ENCODE measurements at places on chromosomes 4 and X.

- H3K27ac ChIP-seq, result no peak overlapping the region
- H3K4me3 ChIP-seq, result no peak overlapping the region
- DNase-seq, result no peak
- no peaks in the 10 kb centered on the region for H3K36me3 ChIP-seq
- no peaks in the 10 kb centered on the region for H3K4me1 ChIP-seq
Measured at GRCh38 chr4:36133086-36133485, 111.2 kb downstream of the ARAP2 start.

- DNase-seq, result peak; percentile 55
- no peaks in the 10 kb centered on the region for H3K36me3 ChIP-seq
- no peaks in the 10 kb centered on the region for H3K27me3 ChIP-seq
Measured at GRCh38 chr4:79917246-79917645, 155.8 kb downstream of the ANTXR2 start.

DNA sequence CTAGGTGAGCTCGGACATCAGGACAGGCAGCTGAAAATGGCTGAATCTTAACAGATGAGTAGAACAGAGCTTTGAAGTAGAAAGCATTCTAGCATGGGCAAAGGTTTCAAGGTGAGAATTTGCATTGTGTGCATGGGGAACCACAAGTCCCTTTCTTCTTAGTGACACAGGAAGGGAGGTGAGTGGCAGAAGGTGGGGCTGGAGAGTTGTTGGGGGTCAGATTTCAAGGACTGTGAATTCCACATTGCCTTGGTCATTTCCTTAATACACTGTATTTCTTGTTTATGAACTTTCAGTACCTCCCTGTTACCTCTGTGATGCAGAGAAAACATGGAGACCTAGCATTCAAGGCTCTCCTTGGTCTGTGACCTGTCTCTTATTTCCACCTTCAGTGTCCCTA is 4.1 kb downstream of the APEX2 start:
- no peak overlapping the region for H3K4me3 ChIP-seq
- H3K4me1 ChIP-seq, result peaks cover 23% of the 10 kb centered on the region
- H3K27me3 ChIP-seq, result no peaks in the 10 kb centered on the region
- DNase-seq, result no peak
- no peak overlapping the region for H3K27ac ChIP-seq
- H3K36me3 ChIP-seq, result peaks cover 26% of the 10 kb centered on the region

DNA sequence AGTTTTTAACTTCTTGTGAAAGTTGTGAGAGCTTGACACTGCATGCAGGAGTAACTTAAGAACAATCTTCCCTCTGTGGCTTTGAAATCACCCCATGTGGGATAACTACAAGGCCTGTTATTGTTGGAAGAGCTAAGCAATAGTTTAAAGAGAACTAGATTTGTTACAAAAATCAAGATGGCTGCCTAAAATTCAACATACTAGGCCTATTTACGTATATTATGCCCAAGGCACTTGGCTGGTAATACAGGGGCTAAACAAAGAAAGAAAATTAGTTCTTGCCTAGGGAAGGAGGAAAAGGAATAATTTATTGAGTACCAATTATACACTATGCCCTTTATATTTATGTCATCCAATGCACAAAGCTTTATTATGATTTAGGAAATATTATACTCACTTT is 36.1 kb downstream of the DMD start:
- H3K4me3 ChIP-seq, result no peak overlapping the region
- no peak for DNase-seq

- no peaks in the 10 kb centered on the region for H3K36me3 ChIP-seq
- no peak overlapping the region for H3K4me3 ChIP-seq
- peak; percentile 24 for DNase-seq
- no peaks in the 10 kb centered on the region for H3K27me3 ChIP-seq
- H3K27ac ChIP-seq, result peak overlapping the region; percentile 56
Measured at GRCh38 chr4:169658975-169659715, 38.8 kb downstream of the CLCN3 start.

- DNase-seq, result peak; percentile 21
- no peaks in the 10 kb centered on the region for H3K27me3 ChIP-seq
- H3K36me3 ChIP-seq, result peaks cover 10% of the 10 kb centered on the region
- H3K27ac ChIP-seq, result no peak overlapping the region
Measured at GRCh38 chr4:140675599-140676231, 80.5 kb downstream of the TBC1D9 start.

DNA sequence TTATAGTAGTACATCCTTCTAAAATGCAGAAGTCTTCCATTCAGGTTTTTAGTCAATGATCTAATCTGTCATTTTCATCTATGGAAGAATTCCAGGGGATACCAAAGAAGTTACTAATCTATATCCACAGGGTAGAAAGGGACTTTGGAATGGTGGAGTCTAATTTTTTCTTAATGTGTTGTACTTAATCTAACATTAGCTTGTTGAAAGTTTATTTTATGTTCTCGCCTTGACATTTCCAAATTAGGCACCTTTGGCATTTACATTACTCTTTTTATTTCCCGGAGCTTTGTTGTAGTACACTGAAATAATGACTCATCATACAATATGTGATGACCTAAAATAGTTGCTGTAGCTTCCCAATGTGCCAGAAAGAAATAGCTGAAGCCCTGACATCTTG is 91.5 kb downstream of the HTR2C start:
- DNase-seq, result no peak
- H3K27me3 ChIP-seq, result no peaks in the 10 kb centered on the region
- no peaks in the 10 kb centered on the region for H3K4me1 ChIP-seq

DNA sequence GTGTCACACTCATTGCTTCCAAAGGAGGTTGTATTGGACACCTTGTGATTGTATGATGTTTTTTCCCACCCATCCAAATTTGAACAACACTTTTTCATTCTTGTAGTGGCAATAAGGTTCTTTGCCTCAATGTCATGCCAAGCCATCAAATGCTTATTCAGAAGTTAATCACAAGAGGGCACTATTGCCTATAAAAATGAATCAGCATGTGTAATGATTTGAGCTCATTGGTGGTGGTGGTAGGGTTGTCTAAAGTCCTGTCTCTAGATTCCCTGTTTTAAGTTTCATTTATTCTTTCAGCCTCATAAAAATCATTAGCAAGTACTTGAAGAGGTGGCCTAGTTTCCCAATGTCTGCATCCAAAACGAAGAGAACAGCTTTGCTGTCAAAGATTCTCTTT is 37.0 kb downstream of the IRS4 start:
- no peak overlapping the region for H3K27ac ChIP-seq
- peaks cover 4% of the 10 kb centered on the region for H3K36me3 ChIP-seq
- H3K27me3 ChIP-seq, result no peaks in the 10 kb centered on the region
- no peaks in the 10 kb centered on the region for H3K4me1 ChIP-seq
- H3K4me3 ChIP-seq, result no peak overlapping the region
- DNase-seq, result peak; percentile 65

- H3K27me3 ChIP-seq, result no peaks in the 10 kb centered on the region
- no peak overlapping the region for H3K4me3 ChIP-seq
- no peak for DNase-seq
- H3K4me1 ChIP-seq, result no peaks in the 10 kb centered on the region
- H3K27ac ChIP-seq, result no peak overlapping the region
Measured at GRCh38 chr4:41514766-41515481, 23.0 kb upstream of the LIMCH1 start.

DNA sequence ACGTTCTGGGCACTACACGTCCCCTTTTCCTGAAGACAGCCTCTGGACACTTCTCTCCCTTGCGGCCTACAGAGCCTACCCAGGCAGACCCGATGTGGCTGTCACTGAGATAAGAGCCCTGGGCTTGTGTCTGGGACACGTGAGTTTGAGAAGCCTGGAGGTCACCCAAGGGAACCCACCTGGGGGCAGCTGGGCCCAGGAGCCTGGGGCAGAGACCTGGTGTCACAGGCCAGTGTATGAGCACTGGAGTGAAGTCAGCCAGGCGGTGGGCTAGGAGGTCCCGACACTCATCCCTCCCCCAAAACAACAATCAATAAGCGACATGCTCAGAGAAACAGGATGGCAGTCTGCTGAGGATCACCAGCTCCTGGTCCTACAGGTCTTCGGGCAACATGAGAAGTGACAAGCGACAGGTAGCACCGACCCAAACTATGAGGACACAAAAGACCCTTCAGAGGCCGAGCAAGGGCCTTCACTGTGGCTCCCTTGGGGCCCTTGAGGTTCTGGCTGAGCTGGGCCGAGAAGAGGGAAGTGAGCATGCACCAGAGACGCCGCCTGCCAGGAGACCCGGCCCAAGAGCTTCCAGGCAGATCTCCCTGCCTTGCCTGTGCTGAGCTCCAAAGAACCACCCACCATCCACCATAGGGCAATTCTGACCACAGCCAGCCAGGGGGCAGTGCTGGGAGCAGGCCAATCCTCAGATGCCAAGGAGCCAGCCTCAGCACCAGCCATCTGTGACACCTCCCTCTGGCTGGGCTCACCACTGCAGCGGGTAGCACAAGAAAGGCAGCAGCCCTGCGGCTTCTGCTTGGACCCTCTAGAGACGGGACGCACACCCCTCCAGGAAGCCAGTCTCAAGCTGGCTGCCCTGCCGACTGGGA is 11.0 kb upstream of the DUSP9 start:
- no peak overlapping the region for H3K4me3 ChIP-seq
- no peaks in the 10 kb centered on the region for H3K36me3 ChIP-seq
- H3K27ac ChIP-seq, result no peak overlapping the region
- peak; percentile 47 for DNase-seq
- H3K27me3 ChIP-seq, result peaks cover 2% of the 10 kb centered on the region

DNA sequence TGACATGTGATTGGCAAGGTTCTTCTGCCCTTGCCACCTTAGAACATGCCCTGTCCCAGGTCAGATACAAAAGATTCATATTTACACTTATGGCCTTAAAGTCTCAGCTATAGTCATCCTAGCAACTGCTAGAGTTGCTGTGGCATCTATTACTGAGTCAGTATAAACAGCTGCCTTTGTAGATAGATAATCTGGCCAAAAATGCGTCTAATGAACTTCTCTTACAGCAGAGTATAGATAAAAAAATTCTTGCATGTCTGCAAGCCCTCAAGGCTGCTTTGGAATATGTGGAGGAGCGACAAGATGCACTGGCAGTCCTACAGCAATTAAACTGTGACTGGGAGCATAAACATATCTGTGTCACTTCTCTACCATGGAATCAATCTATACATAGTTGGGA is 1209.7 kb upstream of the PABPC4L start:
- DNase-seq, result peak; percentile 91
- H3K27me3 ChIP-seq, result no peaks in the 10 kb centered on the region
- H3K27ac ChIP-seq, result no peak overlapping the region
- H3K36me3 ChIP-seq, result no peaks in the 10 kb centered on the region
- H3K4me1 ChIP-seq, result no peaks in the 10 kb centered on the region
- H3K4me3 ChIP-seq, result no peak overlapping the region

DNA sequence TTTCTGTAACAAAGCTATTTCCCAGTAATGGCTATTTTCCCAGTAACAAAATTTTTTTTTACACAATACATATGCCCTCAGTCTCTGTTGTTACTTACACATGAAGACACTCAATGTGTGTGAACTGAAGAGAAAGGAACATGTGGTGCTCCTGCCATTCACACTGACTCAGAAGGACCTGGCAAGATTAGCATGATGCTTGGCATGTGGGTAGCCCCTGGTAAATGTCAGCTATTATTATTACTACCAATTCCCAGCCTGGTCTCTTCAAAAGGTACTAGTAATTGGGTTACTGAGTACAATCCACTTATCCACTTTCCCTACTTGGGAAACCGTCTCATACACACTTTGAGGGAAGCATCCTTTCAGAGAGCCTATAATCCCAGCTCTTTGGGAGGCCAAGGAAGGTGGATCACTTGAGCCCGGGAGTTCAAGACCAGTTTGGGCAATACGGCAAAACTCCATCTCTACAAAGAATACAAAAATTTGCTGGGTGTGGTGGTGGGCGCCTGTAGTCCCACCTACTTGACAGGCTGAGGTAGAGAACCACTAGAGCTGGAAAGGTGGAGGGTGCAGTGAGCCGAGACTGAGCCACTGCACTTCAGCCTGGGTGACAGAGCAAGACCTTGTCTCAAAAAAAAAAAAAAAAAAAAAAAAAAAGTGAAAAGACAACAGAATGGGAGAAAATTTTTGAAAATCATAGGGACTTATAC is 14.6 kb downstream of the RBBP7 start:
- H3K27ac ChIP-seq, result no peak overlapping the region
- H3K4me3 ChIP-seq, result no peak overlapping the region
- no peak for DNase-seq
- no peaks in the 10 kb centered on the region for H3K27me3 ChIP-seq

- no peak overlapping the region for H3K27ac ChIP-seq
- no peaks in the 10 kb centered on the region for H3K27me3 ChIP-seq
- no peaks in the 10 kb centered on the region for H3K4me1 ChIP-seq
- peaks cover 3% of the 10 kb centered on the region for H3K36me3 ChIP-seq
Measured at GRCh38 chr4:169690787-169691186, 67.0 kb downstream of the HPF1 start.

GRCh38 chr4:24195991-24196736 is 306.3 kb upstream of the PPARGC1A start:
- no peaks in the 10 kb centered on the region for H3K36me3 ChIP-seq
- H3K27me3 ChIP-seq, result no peaks in the 10 kb centered on the region
- DNase-seq, result peak; percentile 50
- no peak overlapping the region for H3K27ac ChIP-seq

DNA sequence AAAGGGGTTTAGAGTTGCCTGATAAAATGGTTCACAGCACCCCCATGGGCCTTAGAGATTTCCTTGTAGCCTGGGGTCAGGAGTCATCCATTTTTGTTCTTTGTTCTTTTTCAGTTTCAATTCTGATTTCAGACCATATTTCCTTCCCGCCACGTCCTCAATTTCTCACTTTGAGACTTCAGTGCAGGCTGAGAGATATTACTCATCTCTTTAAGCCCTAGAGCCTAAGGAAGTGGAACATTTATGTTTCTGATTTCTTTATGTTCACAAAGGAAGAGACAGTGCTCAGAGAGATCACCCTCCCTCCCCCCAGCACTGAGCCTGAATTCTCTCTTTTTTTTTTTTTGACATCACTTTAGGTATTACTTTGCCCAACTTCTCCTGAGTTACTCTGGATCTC is 56.3 kb downstream of the MSN start:
- no peaks in the 10 kb centered on the region for H3K4me1 ChIP-seq
- H3K4me3 ChIP-seq, result no peak overlapping the region
- peaks cover 4% of the 10 kb centered on the region for H3K36me3 ChIP-seq
- no peak overlapping the region for H3K27ac ChIP-seq

DNA sequence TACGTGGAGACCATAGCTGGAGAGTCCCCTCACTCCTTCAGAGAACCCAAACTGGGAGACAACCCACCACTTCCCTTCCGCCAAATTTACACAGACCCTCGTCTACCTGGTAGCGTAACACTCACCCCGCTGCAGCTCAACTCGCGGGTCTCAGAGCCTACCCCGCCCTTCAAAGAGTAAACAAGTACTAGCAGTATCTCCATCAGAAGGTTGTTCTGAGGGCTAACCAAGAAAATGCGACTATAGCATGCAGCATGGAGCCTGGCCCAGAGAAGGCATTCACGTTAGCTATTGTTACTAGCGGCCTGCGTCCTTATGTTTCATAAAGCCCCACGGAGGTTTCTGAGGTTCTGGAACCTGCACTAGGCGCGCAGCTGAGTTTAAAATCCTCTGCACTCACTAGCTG is 531 bp upstream of the MANBA start:
- DNase-seq, result no peak
- peak overlapping the region; percentile 24 for H3K27ac ChIP-seq
- no peaks in the 10 kb centered on the region for H3K36me3 ChIP-seq
- peak overlapping the region; percentile 88 for H3K4me3 ChIP-seq

- DNase-seq, result no peak
- no peaks in the 10 kb centered on the region for H3K36me3 ChIP-seq
- no peak overlapping the region for H3K4me3 ChIP-seq
- H3K27me3 ChIP-seq, result no peaks in the 10 kb centered on the region
- no peaks in the 10 kb centered on the region for H3K4me1 ChIP-seq
Measured at GRCh38 chr4:7390906-7391636, 43.7 kb downstream of the PSAPL1 start.

GRCh38 chrX:10190367-10190766 is 33.6 kb downstream of the CLCN4 start:
- H3K27me3 ChIP-seq, result no peaks in the 10 kb centered on the region
- no peaks in the 10 kb centered on the region for H3K36me3 ChIP-seq
- peak; percentile 21 for DNase-seq
- H3K4me3 ChIP-seq, result no peak overlapping the region
- H3K27ac ChIP-seq, result no peak overlapping the region
- no peaks in the 10 kb centered on the region for H3K4me1 ChIP-seq

Data from trophoblast cell (in vitro differentiated cells and primary cell).